ENCODE measurements at places on chromosomes 5 and 9.

DNA sequence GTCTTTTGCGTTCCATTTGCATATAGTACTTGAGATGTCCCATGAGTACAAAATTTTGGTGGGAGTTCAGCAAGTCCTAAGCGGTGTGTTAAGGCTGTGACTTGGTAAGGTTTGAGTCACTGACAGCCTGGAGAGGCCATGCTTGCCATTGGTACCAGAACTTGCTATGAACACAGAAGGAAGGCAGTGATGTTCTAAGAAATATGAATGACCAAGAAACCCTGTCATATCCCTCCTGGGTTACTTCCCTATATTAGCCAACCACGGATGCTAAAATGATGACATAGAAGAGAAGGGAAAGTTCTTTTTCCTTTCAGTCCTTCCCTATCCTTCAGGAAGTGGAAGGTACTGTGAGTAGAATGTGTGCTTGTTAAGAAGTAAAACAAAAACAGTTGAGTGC lies 136.7 kb downstream of the GCNT1 start:
- no peak for DNase-seq

DNA sequence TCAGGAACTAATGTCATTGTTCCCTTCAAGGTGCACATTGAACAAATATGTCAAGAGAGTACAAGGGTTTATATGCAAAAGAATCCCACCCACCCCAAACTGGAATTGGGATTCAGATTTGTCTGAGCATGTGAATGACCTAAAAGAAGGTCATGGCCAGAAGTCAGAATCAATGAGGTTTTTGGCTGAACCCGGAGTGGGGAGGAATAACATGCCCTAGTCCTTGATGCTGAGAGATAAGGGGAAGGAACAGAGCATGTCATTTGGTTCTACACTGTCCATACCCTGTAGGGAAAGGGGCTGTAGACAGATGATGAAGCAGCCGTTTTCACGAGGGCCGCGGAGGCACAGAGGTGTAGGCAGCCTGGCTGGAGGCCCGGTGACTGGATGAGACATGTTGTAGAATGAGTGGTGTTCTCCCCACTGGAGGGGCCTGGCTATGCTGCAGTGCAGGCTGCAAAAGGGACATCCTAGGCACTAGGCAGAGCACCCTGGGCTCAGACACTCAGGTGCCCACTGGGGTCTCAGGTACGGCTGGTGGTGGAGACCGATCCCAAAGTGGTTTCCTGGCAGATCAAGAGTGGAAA lies 65.9 kb downstream of the ZFAND5 start:
- DNase-seq = no peak

- DNase-seq = no peak
Observed at GRCh38 chr5:153818626-153819025, 220.1 kb downstream of the FAM114A2 start.

DNA sequence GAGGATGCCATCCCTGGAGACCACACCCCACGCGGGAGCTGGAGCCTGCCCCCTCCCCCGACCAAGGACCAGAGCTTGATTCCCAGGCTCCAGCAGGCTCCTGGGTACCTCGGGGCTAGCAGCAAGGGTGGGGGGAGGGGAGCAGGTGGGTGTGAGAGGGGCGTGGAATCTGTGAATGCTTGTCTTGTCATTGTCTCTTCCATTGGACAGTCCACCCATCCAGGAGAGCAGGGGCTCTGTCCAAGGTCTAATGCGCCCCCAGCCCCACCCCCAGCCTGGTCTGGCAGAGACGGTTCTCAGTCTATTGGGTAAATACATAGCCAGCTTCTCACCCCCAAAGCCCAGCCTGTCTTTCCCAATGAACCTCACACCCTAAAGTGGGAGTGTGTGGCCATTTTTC lies 22.8 kb downstream of the URM1 start:
- DNase-seq = no peak

DNA sequence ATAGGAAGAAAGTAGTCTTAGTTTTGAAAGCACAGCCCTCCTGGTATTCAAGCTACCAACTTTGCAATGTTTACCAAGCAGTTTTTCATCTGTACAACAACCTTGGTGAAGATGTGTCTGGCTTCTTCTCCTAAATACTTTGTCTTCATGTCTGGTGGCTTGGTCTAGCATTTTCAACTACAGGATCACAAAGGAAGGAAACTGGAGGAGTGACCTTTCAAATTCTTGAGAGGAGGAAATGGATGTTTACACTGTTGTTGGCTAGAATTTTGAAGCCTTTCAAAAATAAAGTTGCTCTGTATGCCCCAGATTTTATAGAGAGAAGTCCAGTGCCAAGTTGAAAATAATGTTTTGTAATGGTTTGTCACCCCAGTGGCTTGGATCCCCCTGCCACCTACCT lies 16.3 kb downstream of the PAM start:
- DNase-seq = no peak

- DNase-seq = no peak
Observed at GRCh38 chr5:4083591-4084337, 488.1 kb downstream of the IRX1 start.

- DNase-seq = no peak
Observed at GRCh38 chr9:7622481-7622880, 177.1 kb downstream of the DMAC1 start.

- no peak for DNase-seq
Observed at GRCh38 chr5:87147441-87147840, 120.2 kb upstream of the RASA1 start.

- DNase-seq = no peak
Observed at GRCh38 chr5:383621-384020, 59.4 kb upstream of the EXOC3 start.

DNA sequence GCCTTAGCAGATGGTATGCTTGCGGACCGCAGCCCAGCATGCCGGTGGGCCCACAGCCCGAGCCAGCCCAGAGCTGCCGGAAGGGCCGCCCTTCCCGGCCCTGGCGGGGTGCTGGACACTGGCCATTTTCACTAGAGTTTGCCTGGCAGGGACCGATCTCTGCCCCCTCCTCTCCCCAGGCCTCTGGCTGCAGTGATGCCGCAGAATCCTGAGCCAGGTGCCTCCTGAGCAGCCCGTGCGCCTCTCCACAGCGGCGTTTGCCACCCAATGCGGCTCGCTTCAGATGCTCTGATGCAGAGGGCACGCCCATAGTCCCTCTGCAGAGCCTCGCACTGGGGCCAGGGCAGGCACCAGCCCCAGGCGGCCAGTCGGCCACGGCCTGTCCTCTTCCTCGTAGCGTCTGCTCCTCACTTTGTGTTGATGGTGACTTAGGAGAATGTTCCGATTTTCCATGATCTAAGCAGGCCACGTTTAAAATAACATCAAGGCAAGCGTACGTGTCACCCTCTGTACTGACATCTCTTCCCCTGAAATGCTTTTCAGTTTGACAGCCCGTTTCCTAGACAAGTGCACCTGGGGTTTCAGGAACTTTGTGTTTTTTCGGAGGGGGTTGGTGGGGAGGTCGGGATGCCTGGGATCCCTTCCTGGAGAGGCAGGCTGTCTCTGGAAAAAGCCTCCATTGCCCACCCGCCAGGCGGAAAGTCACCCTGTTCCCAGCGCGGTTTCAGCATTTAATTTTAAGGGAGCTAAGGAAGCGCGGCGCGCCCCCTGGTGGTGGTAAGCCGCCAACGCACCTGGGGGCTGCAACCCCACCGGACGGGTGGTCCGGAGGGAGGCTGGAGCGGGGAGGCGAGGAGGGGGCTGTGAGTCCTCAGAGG lies 29.8 kb upstream of the HMCN2 start:
- peak; percentile 54 for DNase-seq

DNA sequence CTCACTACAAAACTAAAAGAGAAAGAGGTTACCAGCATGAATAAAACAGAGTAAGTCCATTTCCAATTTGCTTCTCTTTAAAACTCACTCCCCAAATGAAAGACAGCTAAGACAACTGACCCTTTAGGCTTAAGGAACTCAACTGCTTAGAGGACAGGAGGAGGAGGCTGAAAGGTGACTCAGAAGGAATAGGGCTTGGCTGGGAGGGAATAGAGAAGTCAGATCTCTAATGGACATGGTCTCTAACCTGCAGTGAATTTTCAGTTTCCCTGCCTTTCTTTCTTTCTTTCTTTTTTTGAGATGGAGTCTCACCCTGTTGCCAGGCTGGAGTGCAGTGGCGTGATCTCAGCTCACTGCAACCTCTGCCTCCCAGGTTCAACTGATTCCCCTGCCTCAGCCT lies 261.8 kb upstream of the CLINT1 start:
- no peak for DNase-seq

- DNase-seq = no peak
Observed at GRCh38 chr9:130421802-130422276, 22.9 kb upstream of the ASS1 start.

DNA sequence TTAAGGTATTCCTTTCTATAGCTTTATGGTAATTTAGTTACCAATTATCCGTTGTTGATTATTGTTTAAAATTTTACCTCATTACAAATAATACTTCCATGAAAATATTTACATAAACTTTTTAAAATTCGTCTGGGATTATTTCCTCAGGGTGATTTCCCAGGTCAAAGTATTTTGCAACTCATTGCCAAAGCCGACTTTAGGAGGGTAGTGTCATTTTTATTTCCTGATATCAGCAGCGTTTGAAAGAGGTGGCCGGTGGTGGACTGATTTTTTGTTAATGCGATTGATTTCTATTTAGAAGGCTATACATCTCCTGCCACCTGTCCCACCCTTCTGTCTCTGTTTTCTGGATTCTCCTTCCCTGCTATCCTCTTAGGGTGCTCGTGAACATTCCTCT lies 4.3 kb downstream of the ADAMTS16 start:
- no peak for DNase-seq

- DNase-seq = no peak
Observed at GRCh38 chr9:127801955-127802575, 617 bp upstream of the FPGS start.

DNA sequence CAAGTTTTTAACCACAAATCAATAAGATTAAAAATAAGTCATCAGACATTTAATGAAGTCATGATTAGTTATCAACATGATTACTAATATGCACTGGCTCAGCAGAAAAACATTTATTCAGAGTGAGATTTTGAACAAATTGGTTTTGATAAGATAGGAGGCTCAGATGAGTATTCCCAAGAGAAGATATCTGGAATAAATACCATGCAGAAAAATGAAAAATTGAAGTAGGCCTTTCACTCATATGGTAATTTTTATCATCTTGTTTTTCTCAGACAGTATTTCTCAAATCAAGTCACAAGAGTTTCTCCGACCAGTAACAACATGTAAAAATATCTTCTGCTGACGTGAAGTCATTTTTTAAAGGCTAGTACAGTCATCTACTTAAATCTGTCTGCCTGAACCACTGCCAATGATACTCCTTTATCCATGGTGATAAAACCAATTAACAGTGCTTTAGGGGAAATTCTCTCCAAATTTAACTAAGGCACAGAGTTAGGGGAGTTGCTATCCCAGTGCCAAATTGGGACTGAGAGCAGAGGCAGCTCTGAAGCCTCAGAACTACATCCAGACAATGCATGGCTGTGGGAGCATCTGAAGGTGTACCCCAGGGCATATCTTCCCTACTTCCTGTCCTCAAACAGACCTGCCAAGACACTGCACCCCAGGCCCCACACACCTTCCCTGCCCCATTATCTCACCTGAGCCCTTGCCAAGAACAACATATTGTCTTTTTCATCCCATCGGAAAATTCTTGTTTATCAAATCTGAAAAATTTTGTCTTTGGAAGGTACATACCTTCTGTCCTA lies 105.5 kb upstream of the TSLP start:
- DNase-seq = no peak

GRCh38 chr5:137960141-137960540 lies 70.9 kb downstream of the PKD2L2 start:
- no peak for DNase-seq

DNA sequence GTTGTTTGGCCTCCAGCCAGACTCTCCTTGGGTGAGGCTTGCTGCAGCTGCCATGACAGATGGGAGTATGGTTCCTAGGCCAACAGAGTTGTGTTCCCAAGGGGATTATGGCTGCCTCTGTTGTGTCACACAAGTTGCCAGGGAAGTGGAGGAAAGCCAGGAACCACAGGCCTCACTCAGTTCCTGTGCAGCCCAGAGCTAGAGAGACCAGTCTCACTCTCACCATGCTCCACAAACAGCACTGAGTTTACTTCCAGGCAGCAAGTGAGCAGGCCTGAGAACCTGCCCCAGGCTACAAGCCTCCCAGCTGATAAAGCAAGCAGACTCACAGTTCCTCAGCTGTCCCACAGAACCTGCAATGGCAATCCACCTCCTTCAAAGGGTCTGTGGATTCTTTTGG lies 273.6 kb upstream of the TAS2R1 start:
- DNase-seq = no peak

DNA sequence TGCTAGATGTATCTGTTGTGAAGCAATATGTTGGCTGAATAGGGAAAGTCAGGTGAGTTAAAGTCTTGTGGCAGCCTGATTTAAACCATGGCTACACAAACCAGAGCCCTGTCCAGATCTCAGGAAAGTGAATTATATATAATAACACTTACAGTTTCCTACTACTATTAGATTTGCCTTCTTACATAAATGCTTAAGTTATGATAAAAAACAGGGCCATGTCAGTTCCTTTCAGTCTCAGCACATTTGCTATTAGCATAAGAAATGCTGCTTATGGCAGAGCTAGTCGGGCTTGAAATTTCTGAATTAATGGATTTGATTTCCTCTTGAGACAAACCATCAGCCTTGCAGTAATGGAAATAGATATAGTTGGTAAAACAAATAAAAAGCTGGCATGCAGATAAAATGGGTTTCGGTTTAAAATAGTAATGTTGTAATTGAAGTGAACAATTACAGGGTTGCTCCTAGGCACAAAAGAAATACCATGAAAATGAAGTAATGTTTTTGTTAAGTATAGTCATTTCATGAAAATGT lies 664.2 kb upstream of the ZNF608 start:
- DNase-seq = no peak

DNA sequence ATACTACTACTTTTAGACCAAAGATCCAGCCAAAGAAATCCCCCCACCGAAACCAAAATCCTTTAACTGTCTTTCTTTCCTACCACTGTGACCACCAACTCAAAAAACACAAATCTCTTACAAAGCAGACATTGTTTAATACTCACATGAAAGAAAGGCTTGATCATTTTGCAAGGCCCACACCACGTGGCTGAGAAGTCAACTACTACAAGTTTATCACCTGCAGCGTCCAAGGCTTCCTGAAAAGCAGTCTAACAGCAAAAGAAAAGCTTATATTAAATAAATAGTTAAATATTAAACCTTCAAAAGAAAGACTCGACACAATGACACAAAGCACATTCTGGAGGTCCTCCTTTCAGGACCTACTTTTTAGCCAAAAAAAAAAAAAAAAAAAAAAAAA lies 5.1 kb downstream of the TXN start:
- no peak for DNase-seq

DNA sequence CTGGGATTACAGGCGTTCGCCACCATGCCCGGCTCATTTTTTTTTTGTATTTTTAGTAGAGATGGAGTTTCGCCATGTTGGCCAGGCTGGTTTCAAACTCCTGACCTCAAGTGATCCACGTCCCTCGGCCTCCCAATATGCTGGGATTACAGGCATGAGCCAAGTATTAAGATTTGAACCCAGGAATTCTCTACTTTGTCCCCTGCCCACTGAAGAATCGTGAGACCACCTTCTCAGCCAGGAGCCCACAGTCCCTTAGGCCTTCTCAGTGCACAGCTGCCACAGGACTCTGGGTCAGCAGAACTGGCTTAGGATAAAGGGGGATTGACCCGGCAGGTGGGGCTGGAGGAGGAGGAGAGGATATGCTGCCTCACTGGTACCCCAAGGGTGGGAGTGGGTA lies 13.4 kb downstream of the OLFML2A start:
- DNase-seq = no peak

- no peak for DNase-seq
Observed at GRCh38 chr5:130289132-130290088, 385.1 kb downstream of the CHSY3 start.

All from activated effector memory CD4-positive, alpha-beta T cell treated with Interleukin-2 at 50 U/mL for 16 hours (primary cell).